ENCODE measurements at places on chromosomes 1 and 21.

- no peak for DNase-seq
These were observed 53.5 kb upstream of the SLC22A15 start for GRCh38 chr1:115922801-115923200.

- DNase-seq = no peak
These were observed 126.1 kb downstream of the CDC42BPA start for GRCh38 chr1:227192163-227192562.

DNA sequence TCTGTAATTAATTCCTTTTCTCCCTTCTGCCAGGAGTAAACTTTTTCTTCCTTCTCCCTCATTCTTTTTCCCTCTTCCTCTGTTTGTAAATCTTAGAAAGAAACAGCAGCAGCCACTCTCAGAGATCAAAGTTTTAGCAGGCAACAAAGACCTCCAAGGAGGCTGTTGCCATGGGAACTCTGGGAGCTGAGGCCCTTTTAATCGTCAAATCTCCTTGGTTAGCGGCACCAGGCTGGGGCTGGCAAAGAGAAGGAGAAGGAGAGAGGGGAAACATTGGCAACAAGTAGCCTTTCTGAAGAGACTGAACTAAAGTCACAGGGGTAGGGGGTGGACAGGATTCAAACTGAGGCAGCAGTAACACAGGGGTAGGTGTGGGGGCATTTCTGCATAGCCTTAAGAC, 25.2 kb downstream of the ILDR2 start:
- no peak for DNase-seq

DNA sequence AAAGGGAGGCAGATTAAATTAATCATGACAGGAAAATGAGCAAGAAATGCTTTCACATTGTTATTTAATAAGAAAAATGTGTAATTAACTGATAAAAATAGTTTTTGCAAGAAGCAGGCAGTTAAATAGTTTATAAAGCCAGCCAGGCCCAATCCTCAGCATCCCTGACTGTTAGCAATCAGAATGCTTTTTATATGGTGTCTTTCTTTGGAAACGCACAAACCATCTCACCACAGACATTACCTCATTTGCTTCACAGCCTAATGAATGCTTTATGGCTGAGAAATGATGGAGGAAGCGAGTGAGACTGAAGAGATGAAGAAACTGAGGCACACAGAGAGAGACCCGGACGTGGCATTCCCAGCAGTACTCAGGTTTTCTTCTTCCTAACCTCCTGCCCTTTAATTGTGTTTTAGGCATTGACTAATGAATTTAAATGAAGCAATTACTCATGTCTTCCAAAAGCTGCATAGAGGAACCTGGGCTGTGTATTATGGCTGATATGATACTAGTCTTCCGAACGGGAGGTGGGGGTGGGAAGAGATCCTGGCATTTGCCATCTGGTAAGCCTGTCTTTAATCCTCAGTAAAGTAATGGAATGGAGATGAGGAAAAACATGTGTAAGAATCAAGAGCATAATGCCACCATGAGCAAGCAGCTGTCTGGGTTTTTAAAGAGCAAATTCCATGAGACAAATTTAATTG, 116.1 kb upstream of the LMO4 start:
- DNase-seq = no peak

- no peak for DNase-seq
These were observed 32.9 kb downstream of the JAK1 start for GRCh38 chr1:64933296-64934070.

GRCh38 chr1:206666031-206666561, 18.6 kb upstream of the MAPKAPK2 start:
- no peak for DNase-seq

DNA sequence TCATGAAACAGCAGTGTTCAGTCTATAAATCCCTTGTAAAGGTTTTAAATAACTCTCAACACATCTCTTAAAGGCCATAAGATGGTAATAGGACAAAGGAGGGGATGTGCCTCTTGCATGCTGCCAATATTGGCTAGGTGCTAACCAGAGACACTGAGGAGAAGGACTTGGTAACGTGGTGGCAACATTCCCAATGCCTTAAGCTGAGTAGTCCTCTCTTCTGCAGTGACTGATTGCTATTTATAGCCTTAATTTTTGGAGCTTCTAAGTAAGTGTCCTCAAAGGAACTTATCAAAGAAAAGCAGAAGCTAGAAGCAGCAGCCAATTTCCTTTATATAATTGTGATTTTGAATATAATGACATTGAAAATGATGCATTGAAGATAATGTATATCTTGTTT, 63.0 kb downstream of the DPT start:
- DNase-seq = no peak

DNA sequence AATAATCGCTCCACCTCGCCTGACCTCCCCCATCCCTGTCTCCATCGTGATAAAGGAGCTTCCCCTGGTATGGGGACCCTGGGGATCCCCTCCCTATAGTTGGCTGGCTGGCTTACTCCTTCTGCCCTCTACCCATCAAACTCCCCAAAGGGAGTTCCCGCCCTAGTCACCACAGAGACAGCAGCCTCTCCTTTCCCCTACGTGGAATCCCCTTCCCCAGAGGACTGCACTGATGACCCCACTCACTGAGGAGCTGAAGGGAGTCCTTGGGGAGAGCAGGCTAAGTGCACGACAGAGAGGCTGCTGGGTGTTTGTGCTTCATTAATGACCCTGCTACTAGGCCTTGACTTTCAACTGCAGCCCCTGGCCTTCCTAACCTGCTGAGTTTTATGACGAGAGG, 1.9 kb downstream of the CADM3 start:
- no peak for DNase-seq

- DNase-seq = no peak
These were observed 97.8 kb downstream of the SCMH1 start for GRCh38 chr1:41144285-41144684.

DNA sequence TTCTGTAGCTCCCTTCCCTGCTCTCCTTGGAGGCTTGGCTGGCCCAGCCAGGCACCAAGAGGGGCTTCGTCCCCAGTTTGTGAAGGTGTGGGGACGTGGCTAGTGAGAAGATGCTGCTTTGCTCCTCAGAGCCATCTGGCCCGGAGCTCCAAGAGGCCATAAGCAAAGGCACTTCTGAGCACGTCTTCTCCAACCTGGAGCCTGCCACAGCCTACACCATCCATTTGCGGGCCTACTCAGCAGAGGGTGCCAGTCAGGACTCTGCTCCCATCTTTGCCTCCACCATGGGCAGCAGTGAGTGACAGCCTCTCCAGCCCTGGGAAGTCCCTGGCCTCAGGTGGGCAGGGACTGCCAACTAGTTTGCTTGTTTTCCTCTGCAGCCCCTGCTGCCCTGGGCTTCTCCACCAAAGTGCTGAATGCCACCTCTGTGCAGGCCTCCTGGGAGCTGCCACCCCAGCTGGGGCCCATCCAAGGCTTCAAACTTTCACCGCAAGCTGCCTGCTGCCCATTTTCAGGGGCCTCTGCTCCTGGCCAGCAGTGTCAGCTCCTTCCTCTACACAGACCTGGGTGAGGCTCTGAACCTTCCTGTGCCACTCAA, 25.9 kb downstream of the SLC27A3 start:
- no peak for DNase-seq

- no peak for DNase-seq
These were observed 1.8 kb upstream of the SLC50A1 start for GRCh38 chr1:155133799-155134281.

GRCh38 chr1:159953536-159954515, at the start of gene SLAMF9:
Gene SLAMF9 (minus strand): TSS chr1:159954237. CDS start chr1:159954137, 100 bp downstream.
- no peak for DNase-seq

DNA sequence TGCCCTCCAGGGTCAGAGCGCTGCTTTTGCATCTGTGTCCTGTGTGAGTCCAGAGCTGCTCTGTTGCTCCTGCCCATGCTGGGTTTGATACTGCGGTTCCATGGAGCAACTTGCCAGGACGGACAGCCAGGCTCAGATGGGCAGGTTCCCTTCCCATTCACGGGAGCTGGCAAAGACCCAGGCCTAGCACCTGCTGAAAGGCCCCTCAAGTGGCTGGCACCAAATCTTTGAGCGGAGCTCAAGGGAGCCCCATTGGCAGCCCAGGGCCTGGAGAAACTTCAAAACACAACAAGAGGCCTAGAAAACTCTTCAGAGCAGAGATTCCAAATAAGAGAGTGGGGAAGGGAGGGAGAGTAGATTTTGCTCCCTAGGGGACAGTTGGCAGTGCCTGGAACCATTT, 97.2 kb downstream of the ACTL8 start:
- no peak for DNase-seq

DNA sequence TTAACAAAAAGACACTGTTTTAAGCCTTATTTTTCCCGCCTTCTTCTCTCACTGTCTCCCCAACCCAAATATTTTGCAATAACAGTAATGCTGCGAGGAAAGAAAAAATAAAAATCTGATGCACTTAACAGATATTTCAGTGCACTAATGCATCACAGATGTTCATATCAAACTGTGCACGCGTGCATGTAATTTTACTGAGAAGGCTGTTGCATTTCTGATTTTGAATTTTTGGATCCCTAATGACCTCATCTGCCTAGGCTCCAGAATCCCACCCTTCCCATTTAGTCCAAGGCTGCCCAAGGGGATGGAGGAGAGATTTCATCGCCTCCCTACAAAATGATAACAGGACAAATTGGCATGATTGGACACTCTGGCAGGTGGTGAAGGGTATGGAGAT, 5.5 kb downstream of the TRABD2B start:
- DNase-seq = no peak

- DNase-seq = peak; percentile 74
These were observed at the start of gene LRP8 for GRCh38 chr1:53328009-53328461. Gene LRP8 (minus strand): TSS chr1:53328070. CDS start chr1:53327912, 158 bp downstream.

- DNase-seq = no peak
These were observed 57.1 kb upstream of the ATP1B1 start for GRCh38 chr1:169049258-169049938.

DNA sequence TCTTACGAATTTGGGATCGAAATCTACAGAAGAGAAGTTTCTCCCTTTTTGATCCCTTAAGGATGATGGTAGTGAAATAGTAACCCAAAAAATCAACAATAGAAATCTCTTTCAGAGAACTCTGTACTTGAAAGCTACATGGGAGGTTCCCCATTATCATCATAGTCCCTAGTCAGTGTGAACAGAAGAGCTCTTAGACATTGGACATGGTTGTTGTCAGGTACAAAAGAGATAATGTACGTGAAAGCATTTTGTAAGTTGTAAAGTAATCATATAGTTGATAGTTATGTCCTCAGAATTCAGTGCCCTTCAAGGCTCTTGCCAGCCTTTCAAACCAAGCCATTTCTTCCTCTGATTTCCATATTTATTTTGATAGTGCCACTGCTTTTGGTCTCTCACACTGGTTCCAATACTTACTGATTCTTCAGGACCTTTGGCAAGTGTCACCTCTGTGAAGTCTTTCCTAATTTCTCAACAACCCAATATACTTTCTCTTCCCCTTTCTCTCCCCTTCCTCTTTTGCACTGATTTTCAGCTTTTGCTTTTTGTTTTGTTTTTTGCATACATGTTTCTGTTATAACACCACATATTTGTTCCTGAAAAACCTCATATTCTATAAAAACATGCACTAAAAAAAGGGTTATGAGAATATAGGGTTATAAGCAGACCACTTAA, 22.4 kb downstream of the VPS45 start:
- DNase-seq = no peak

- no peak for DNase-seq
These were observed 167.3 kb upstream of the KCNJ6 start for GRCh38 chr21:38083535-38083934.

DNA sequence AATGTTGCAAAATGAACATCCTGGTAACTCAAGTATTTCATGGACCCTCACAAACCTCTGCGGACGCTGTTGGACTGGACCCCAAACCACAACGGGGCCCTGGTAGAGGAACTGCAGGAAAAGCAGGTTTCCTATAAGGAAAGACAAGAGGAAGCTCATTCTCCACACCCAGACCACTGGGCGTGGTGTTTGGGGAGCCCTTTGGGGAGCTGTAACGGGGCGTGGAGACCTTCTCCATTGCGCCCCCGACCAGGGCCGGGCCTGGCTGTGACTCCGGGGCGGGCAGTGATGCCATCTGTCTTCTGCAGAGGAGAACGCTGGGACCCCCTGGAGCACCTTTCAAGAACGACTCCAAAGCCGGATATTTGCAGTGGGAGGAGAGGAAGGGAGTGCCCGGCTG, 30.0 kb upstream of the AGPAT3 start:
- no peak for DNase-seq

DNA sequence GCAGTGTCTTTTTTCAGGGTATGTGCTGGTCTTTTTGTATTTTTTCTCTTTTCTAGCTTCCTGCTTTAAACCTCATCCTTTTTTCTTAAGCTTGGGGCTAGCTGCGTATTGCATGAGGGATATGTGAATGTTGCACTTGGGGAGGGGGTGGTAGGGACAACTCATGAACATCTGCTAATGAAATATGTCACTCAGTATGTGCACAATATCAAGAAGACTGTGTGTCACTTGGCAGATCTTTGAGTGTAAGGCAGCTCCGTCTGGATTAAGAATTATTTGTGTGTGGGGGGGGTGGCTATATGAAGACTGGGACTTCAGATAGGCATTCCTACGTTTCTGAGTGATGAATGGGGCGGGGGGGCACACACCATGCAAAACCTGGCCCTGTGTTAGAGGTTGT, 170.4 kb upstream of the CACNA1E start:
- DNase-seq = no peak

- DNase-seq = no peak
These were observed 1252.1 kb upstream of the ADGRL4 start for GRCh38 chr1:80258659-80259058.

- DNase-seq = no peak
These were observed 11.3 kb downstream of the RPAP2 start for GRCh38 chr1:92310185-92310597.

DNA sequence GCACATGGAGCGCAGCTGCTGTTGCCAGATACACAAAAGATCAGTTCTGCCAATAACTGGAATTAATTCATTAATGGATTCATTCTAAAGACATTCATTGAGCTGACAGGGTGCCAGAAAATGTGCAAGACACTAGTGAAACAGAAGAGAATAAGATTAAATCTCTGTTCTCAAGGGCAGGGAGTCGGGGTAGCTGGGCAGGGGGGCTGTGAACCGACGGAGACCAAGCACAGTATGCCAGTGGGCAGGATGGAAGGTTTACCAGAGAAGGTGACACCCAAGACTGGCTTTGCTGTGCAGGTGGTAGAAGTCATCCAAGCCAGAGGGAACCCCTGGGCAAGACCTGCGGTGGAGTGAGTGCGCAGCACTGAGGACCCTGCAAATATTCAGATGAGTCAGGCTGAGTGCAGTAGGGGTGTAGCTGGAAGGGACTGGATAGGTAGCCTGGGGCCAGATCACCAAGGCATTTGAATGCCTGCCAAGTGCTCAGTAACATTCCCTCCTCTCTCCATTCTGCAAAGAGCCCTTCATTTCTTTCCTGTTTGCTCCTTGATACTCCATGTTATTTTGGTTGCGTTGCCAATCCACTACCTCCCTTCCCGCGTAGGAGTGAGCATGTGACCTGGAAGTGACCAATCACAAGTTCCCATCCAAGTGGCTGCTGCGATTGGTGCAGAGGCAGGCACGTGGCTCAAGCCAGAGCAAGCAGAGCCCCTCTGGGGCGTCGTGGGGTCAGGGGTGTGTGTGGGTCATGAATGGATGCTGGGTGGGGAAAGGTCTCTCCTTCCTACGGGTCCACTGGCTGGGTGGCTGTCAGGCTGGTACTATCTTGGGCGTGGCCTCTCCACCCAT, 413.1 kb downstream of the PTPRU start:
- no peak for DNase-seq

GRCh38 chr1:52632732-52633290, at the start of gene SHISAL2A:
Gene SHISAL2A (plus strand): TSS chr1:52633168. CDS start chr1:52633494, 326 bp downstream.
- DNase-seq = no peak

Data from stimulated activated CD4-positive, alpha-beta T cell treated with anti-CD3 and anti-CD28 coated beads, Interleukin-1b, Interleukin-23, amount 100 ng/mL, for 24 hours (primary cell).